ENCODE measurements at places on chromosomes 6 and 20. TPM values are rescaled to one million over a fixed set of nuclear protein-coding genes. Genes with fewer than 3 reads are reported as not detected.

DNA sequence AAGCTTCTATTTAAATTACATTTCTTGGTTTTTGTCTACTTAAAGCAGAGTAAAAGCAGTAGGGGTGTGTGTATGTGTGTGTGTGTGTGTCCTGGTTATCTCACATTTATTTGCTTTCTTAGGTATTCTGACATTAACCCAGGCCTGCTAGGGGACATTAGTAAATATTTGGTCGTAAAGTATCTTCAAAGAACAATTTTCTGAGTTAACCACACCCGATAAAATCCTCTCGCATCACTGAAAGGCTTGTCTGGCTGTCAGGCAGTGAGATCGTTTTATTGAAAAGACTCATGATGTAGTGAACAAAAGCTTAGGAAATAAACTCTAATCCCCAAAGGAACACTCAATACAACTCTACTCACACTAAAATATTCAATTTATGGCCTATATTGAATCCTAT lies 77.9 kb downstream of the ZNF217 start:
- H3K27me3 ChIP-seq = no peaks in the 10 kb centered on the region
- DNase-seq = no peak
- no peaks in the 10 kb centered on the region for H3K36me3 ChIP-seq
- no peaks in the 10 kb centered on the region for H3K4me1 ChIP-seq
- H3K27ac ChIP-seq = no peak overlapping the region
- H3K4me3 ChIP-seq = no peak overlapping the region

The RNF144B gene
- 15.0 TPM for total RNA-seq

DNA sequence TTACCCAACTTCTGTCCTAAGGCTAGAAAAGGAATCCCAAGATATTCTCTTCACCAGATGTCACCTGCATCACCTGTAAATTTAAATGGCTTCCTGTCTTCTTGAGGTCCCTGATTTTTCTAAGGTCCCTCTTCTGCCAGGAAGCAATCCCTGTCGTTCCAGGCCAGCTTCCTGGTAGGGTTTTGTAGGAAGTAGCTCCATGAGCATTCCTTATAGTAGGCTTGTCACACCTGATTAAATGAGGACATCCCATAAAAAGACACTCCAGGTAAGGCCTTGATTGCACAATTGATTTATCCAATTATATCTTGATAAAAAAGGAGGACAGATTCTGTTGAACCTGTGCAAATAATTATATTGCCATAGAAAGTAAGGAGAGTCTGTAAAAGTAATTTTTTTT lies 8.7 kb downstream of the RAB44 start:
- H3K36me3 ChIP-seq = no peaks in the 10 kb centered on the region
- H3K4me1 ChIP-seq = no peaks in the 10 kb centered on the region
- no peak for DNase-seq
- peaks cover 7% of the 10 kb centered on the region for H3K27me3 ChIP-seq
- no peak overlapping the region for H3K27ac ChIP-seq

GRCh38 chr6:100626721-100627120 lies 162.0 kb upstream of the SIM1 start:
- no peak overlapping the region for H3K27ac ChIP-seq
- no peak for DNase-seq
- peaks cover 32% of the 10 kb centered on the region for H3K36me3 ChIP-seq
- no peaks in the 10 kb centered on the region for H3K27me3 ChIP-seq
- H3K4me3 ChIP-seq = no peak overlapping the region
- H3K4me1 ChIP-seq = no peaks in the 10 kb centered on the region

The DDX43 gene
- not detected for total RNA-seq

The DLK2 gene
- total RNA-seq = not detected

GRCh38 chr6:20463396-20463795 lies 61.7 kb downstream of the E2F3 start:
- H3K4me3 ChIP-seq = no peak overlapping the region
- H3K36me3 ChIP-seq = peaks cover 6% of the 10 kb centered on the region
- no peaks in the 10 kb centered on the region for H3K27me3 ChIP-seq
- no peak overlapping the region for H3K27ac ChIP-seq
- no peak for DNase-seq
- no peaks in the 10 kb centered on the region for H3K4me1 ChIP-seq

DNA sequence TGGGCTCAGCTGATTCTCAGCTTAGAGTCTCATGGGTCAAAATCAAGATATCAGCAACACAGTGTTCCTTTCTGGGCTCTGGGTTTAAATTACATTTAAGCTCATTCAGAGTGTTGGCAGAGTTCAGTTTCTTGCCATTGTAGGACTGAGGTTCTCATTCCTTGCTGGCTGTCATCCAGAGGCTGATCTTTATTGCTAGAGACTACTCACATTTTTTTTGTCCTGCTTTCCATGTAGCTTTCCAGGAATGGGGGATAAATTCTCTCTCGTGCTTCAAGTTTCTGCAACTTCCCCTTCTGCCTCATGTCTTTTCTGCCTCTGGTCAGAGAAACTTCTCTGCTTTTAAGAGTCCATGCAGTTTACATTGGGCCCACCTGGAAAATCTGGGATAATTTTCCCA lies 86.9 kb downstream of the RFX6 start:
- H3K36me3 ChIP-seq = no peaks in the 10 kb centered on the region
- H3K27ac ChIP-seq = no peak overlapping the region
- peaks cover 5% of the 10 kb centered on the region for H3K27me3 ChIP-seq
- no peaks in the 10 kb centered on the region for H3K4me1 ChIP-seq
- DNase-seq = no peak
- no peak overlapping the region for H3K4me3 ChIP-seq

The EFCAB8 gene
- total RNA-seq = 0.97 TPM

DNA sequence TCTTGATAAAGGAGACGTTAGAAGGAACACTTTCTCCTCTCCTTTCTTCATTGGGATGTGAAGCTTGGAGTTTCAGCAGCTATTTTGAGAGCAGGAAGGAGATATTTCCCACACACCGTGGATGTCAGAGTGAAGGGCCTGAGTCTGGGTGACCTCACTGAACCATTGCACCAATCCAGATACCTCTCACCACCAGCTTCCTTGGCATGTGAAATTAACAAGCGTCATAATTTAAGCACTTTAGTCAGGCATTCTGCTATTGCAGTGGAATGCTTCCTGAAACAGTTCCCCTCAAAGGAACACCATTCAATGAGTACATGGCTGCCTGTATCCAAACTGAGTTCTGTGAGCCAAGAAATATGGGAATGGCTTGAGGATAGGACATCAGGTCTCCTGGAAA lies 83.7 kb downstream of the CHMP4B start:
- peaks cover 18% of the 10 kb centered on the region for H3K27me3 ChIP-seq
- H3K27ac ChIP-seq = no peak overlapping the region
- H3K4me1 ChIP-seq = peaks cover 3% of the 10 kb centered on the region
- H3K36me3 ChIP-seq = no peaks in the 10 kb centered on the region

- no peaks in the 10 kb centered on the region for H3K4me1 ChIP-seq
- H3K4me3 ChIP-seq = no peak overlapping the region
- no peaks in the 10 kb centered on the region for H3K36me3 ChIP-seq
- H3K27ac ChIP-seq = no peak overlapping the region
Measured at GRCh38 chr6:53112871-53113270, 35.8 kb downstream of the GCM1 start.

DNA sequence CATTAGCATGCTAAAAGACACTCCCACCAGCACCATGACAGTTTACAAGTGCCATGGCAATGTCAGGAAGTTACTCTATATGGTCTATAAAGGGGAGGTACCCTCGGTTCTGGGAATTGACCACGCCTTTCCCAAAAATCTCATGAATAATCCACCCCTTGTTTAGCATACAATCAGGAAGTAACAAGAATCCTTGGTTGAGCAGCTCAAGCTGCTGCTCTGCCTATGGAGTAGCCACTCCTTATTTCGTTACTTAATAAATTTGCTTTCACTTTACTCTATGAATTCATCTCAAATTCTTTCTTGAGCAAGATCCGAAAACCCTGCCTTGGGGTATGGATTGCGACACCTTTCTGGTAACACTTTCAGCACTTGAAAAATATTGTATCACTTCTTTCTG lies 243.0 kb downstream of the BMP2 start:
- H3K4me3 ChIP-seq = no peak overlapping the region
- no peaks in the 10 kb centered on the region for H3K27me3 ChIP-seq
- no peak for DNase-seq
- no peak overlapping the region for H3K27ac ChIP-seq
- no peaks in the 10 kb centered on the region for H3K4me1 ChIP-seq

The NUP153 gene
- 34.6 TPM for total RNA-seq

DNA sequence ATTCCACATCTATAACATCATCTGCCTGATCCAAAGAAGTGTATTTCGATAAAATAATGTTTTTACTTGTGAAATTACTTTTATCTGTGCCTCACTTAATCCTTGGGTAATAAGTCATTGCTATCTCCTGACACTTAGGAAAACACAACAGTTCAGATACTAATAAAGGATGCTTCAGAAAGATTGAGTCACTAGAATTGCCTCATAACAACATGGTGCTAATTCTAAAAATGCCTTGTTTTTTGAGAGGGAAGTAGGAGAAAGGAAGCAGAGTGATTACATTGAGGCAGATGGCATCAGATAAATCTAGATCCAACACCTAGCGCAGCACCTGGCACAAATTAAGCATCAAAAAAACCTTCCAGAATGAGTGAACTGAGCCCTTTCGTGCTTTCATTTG lies 69.0 kb downstream of the NCOA7 start:
- no peak overlapping the region for H3K4me3 ChIP-seq
- no peak for DNase-seq
- H3K36me3 ChIP-seq = peaks cover 6% of the 10 kb centered on the region
- no peak overlapping the region for H3K27ac ChIP-seq

The PRR18 gene
- total RNA-seq = not detected

DNA sequence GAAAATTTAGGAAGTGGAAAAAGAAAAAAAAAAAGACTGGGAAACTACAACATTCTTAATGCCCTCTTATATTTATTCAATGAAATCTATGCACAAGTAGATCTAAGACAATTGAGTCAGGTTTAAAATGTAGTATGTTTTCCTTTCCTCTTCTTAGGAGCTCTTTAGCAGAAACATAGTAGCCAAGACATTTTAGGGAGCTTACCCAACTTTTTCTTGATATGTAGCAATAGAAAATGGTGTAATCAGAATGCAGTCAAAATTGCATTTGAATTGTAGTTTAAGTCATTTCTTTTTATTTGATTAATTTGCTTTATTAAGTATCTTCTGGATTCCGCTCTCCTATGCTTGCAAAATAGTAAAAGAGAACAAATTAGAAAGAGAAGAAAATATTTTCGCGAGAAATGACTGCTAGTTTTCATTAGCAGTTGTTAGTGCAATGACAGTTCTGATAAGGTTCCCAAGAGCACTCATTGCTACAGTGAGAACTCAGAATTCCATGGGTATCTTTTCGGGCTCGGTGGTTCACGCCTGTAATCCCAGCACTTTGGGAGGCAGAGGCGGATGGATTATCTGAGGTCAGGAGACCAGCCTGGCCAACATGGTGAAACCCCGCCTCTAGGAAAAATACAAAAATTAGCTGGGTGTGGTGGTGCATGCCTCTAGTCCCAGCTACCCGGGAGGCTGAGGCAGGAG lies 52.2 kb downstream of the JARID2 start:
- DNase-seq = no peak
- no peaks in the 10 kb centered on the region for H3K36me3 ChIP-seq
- no peak overlapping the region for H3K27ac ChIP-seq
- no peaks in the 10 kb centered on the region for H3K27me3 ChIP-seq

DNA sequence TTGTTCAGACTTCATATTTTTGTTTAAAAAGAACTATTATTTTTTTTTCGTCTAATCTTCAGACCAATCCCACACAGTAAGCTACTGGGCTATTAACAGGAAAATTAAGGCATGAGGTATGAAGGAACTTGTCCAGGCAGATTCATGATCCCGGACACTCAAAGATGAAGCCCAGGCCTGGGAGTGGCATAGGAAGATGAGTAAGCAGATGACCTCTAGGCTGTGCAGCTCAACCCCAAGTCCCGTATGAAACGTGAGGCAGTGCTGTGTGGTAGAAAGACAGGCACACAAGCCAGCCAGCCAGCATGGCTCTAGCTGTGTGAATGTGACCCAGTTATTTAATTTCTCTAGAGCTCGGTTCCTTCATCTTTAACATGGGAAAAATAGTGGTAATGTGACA lies 231.9 kb downstream of the CLIC5 start:
- DNase-seq = no peak
- H3K27me3 ChIP-seq = peaks cover 5% of the 10 kb centered on the region
- no peak overlapping the region for H3K4me3 ChIP-seq
- no peaks in the 10 kb centered on the region for H3K36me3 ChIP-seq
- H3K4me1 ChIP-seq = no peaks in the 10 kb centered on the region

The HCRTR2 gene
- total RNA-seq = not detected

- no peak overlapping the region for H3K27ac ChIP-seq
- H3K4me3 ChIP-seq = no peak overlapping the region
- no peaks in the 10 kb centered on the region for H3K36me3 ChIP-seq
- peaks cover 11% of the 10 kb centered on the region for H3K4me1 ChIP-seq
Measured at GRCh38 chr6:5446362-5447075, 185.2 kb downstream of the FARS2 start.

The CFAP61 gene
- not detected for total RNA-seq

GRCh38 chr6:49775043-49775442 lies 12.0 kb downstream of the PGK2 start:
- H3K27ac ChIP-seq = no peak overlapping the region
- H3K36me3 ChIP-seq = no peaks in the 10 kb centered on the region
- H3K4me1 ChIP-seq = no peaks in the 10 kb centered on the region
- no peak for DNase-seq
- H3K27me3 ChIP-seq = no peaks in the 10 kb centered on the region

GRCh38 chr20:48722737-48723191 lies 105.0 kb downstream of the PREX1 start:
- no peaks in the 10 kb centered on the region for H3K27me3 ChIP-seq
- peak overlapping the region; percentile 99 for H3K27ac ChIP-seq
- H3K4me1 ChIP-seq = peaks cover 49% of the 10 kb centered on the region
- peaks cover 3% of the 10 kb centered on the region for H3K36me3 ChIP-seq
- DNase-seq = peak; percentile 92

DNA sequence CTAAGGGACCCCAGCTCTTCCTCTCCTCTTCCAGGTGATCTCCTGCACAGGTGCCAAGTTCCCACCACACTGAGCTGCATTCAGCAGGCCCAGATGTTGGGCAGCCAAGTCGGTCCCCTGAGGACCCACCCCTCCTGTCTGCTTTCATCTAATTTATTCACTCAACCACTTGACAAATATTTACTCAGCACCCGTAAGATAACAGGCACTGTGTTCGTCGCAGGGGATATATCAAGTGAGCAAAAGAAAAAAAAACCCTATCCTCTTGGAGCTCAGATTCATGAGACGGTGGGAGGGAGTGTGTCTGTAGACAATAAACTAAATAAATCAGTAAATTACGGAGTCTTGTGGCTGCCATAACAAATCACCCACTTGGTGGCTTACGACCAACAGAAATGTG lies 143.6 kb downstream of the MRPL14 start:
- H3K27me3 ChIP-seq = peaks cover 39% of the 10 kb centered on the region
- no peak overlapping the region for H3K4me3 ChIP-seq
- no peak overlapping the region for H3K27ac ChIP-seq
- no peaks in the 10 kb centered on the region for H3K36me3 ChIP-seq

The TRIM10 gene
- not detected for total RNA-seq

The ULBP1 gene
- 11.5 TPM for total RNA-seq

The ANKEF1 gene
- 0.65 TPM for total RNA-seq
